Stimulated activated CD4-positive, alpha-beta T cell treated with anti-CD3 and anti-CD28 coated beads, Interleukin-1b, Interleukin-23, amount 100 ng/mL, for 1 hour (primary cell): ENCODE measurements at places on chromosomes 16 and 17.

GRCh38 chr16:89412811-89413210 is 77.5 kb downstream of the ANKRD11 start:
- no peak for DNase-seq

DNA sequence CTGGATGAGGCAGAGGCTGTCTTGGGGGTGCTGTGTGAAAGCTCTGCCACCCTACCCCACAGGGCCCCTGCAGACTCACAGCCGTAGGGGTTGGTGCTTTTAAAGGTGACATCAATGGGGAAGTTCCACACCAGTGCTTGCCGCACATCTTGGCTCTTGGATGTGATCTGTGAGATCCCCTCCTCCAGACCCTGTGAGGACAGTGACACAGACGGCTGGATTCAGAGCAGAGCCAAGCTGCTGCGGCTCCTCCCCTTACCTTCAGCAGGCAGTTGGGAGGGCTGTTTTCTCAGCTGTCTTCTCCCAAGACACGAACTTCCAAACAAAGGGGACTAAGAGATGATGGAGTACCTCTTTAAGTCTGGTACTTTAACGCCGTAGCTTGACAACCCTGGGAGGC is 4.8 kb downstream of the B9D1 start:
- no peak for DNase-seq

DNA sequence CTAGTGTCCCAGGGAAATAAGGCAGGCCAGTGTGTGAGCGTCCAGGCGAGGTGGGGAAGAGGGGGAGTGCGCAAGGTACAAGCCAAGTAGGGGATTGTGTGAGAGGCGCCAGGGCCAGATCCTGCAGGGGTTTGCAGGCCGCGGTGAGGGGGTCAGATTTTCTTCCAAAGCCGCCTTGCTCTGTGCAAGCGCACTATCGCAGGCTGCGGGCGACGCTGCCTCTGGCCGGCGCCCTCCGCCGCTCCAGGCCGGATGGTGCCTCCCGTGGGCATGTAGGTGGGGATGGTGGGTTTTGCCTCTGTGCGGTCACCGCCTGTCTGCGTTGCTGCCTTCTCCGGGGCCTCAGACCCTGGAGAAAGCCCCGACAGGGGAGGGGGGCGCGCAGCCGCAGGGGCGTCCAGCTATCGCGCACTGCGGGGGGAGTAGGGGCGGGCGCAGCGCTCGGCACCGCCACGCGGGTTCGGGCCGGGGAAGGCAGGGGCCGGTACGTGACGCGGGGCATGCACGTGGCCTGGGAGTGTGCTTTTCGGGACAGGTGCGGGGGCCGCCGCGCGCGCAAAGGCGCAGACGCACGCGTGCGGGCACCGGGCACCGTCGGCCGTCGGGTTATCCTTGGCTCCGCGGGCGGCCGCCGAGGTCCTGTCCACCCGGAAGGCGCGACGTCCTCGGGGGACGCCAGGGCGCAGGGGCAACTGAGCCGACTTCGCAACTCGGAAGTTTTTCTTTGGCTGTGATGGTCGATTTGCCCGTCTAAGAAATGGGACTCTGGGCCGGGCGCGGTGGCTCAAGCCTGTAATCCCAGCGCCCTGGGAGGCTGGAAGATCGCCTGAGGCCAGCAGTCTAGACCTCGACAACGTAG is 1.1 kb upstream of the HAPSTR1 start:
- DNase-seq: no peak

- no peak for DNase-seq
These were observed 15.8 kb upstream of the RPL13 start for GRCh38 chr16:89544713-89545043.

DNA sequence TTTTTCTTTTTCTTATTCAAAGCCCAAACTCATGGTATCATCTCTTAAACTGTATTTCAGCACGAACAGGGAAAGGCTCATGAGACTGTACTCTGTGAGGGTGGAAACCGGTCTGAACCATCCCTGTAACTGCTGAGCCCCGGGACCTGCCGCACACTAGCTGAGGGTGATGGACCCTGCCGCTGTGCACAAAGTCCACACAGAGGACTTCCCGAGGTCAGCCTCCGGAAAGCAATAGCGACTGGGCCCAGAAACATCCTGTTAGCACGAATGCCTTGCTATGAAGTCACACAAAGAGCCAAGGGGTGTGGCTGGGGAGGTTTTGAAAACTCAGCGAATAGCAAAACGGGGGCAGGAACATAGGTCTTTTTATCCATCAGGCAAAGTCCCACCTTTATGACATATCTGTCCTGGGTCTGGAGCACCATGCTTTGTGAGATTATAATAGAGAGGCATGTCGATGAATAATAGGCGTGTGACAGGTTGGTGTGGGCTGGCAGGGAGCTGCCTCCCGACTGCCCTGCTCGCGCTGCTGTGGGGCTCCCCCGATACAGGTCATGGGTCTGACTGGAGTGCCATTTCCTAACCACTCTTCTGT is 33.4 kb downstream of the CDK5R1 start:
- no peak for DNase-seq

DNA sequence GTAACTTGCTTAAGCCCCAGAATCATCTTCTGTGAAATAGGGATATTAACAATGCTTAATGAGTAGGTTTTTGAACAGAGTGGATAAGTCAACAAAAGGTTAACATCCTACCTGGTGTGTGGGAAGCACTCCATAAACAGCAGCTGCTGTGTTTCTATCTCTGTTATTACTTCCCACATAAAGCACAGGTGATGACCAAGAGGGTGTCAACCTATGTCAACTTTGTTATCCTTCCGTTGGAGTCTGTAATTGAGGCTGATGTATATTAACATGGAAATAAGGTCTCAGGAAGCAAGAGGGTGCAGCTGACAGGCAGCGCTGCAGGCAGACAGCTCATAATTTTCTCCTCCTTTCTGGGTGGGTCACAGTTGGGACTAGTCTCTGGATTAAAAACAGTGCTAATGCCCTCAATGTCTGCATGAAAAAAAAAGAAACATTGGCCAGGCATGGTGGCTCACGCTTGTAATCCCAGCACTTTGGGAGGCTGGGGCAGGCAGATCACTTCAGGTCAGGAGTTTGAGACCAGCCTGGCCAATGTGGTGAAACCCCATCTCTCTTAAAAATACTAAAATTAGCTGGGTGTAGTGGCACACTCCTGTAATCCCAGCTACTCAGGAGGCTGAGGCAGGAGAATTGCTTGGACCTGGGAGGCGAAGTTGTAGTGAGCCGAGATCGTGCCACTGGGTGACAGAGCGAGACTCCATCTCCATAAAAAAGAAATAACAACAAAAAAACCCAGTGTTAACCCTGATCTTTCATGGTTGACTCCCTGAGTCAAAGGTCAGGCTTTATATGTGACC is 269.6 kb downstream of the SNX29 start:
- no peak for DNase-seq

- DNase-seq: no peak
These were observed 106.6 kb downstream of the AIPL1 start for GRCh38 chr17:6328279-6328678.

GRCh38 chr17:61799812-61800484 is 63.4 kb downstream of the BRIP1 start:
- DNase-seq: no peak

DNA sequence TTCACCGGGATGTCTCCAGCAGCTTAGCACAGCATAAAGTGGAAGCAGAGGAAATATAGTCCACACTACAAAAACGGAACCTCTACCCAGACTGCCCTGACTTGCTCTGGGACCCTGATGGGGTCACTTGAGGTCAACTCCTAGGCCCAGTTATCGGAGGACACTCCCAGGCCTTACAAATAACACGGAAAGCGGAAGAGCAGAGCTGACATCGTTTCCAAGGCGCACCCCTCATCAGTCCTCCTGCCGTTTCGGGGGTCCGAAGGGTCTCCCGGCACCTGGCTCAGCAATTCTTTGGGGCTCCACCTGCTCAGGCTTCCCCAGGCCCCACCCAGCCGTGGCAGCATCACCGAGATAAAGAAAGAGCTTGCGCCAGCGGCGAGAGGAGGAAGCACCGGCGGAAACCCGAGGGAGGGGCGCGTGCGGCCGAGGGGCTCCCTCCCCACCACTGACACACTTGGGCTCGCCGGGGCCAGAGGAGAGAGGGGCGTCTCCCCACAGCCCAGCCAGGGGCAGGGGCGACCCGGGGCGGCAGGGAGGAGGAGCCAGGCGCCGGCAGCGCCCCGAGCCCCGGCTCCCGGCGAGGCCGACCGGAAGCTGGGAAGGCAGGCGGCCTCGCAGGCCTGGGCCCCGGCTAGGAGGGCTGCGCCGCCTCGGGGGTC is 727 bp downstream of the CORO7 start:
- no peak for DNase-seq

DNA sequence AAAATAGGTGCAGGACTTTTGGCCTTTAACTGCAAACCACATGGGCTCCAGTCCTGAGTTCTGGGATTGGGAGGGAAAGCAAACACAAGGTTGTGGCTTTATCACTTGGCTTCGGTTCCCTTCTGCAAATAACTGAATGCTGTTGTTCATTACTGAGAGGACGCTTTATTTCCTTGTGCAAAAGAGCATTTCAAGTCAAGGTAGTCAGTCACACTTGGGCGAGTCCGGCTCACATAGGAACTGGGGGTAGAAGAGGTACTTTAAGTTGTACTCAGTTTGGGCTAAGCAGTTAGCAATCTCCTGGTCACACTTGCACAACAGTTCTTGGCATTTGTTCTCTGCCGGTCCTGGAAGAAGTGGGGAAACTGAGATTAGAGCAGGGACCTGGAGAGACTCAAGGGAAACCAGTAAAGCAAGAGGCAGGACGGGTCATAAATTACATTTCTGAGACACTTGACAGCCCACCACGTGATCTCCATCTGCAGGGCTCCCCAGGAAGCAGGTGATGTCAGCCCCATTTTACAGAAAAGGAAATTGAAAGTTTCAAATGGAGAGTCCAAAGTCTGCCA is 21.6 kb downstream of the PLA2G10 start:
- DNase-seq: no peak

GRCh38 chr17:44044071-44044470 is 22.4 kb downstream of the LSM12 start:
- no peak for DNase-seq

DNA sequence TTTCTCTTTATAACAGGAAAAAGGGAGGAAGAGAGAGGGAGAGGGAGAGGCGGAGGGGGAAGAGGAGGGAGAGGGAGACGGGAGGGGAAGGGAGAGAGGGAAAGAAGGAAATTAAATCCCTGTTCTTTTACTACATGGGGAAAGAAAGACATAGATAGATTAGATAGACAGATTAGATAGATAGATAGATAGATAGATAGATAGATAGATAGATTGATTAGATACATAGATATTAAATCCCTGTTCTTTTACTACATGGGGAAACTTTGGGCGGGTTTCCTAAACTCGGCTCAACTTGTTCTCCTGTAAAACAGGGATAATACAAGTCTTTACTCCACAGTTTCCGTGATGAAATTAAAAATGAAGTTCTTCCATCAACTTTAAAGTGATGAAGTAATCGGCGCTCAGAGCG is 661 bp downstream of the RFWD3 start:
- no peak for DNase-seq

DNA sequence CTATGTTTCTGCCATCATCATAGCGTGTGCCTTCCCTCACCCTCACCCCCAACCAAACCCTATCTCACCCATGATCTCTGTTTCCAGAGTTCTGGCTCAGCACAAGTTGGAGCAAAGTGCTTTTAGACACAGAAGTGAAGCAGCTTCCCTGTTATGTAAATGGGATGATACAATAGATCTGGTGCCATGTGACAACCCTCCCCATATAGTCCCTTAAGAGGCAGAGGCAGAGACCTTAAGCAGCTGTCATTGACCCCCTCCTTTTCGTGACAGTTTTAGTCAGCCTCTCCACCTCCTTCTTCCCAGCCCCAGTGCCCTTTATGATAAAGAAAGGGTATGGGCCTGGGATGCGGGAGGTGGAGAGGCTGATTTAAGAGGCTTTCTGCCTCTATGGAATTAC is 40.3 kb upstream of the MED13 start:
- DNase-seq: no peak

DNA sequence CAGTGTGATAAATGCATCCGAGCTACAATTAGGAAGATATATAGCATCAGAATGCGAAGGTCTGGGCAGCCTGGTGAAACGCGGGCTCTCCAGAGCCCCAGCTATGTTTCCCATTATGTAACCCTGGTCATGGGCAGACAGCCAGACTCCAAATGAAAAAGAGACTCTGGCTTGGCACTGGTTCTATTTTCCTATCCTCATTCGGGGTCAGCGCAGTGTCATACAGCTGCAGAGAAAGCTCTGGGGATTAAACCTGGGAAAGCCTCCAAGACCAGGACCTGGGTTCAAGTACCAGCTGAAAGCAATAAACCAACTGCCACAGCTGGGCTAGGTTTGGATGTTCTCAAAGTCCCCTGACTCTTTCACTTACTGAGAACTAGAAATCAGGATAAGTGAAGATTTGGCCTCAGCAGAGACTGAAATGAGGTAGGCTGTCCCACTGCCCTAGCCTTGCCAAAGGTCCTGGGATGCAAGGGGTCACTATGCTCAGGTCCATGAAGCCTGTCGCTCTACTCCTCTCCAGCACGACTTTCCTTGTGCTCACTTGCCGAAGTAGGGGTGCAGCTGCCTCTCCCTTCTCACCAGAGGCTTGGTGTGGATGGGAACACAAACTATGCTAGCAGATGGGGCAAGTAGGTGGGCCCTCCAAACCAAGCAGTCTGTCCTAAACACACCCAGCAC is 123.8 kb downstream of the SMG6 start:
- DNase-seq: no peak
